Activated effector memory CD4-positive, alpha-beta T cell treated with Interleukin-2 at 50 U/mL for 16 hours (primary cell): ENCODE measurements at places on chromosomes 2 and 18.

- DNase-seq = no peak
These were observed 315.3 kb downstream of the CLIP4 start for GRCh38 chr2:29430382-29431112.

DNA sequence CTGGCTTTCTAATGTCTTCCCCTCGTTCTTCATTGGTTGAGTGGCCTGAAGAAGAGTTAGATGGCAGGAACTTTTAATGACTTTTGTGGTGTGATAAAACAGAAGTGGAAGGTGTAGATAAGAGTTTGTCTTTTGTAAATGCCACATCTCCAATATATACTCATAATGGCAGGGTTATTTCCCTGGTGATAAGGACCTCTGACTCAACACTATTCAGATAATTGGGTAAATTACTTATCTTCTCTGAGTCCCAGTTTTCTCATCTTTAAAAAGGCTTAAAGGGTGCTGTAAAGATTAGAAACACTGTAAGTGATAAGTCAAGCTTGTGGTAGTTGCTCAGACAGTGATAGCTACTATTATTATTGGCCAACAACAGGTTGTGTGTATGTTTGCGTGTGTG, 9.5 kb downstream of the KLHL14 start:
- no peak for DNase-seq

DNA sequence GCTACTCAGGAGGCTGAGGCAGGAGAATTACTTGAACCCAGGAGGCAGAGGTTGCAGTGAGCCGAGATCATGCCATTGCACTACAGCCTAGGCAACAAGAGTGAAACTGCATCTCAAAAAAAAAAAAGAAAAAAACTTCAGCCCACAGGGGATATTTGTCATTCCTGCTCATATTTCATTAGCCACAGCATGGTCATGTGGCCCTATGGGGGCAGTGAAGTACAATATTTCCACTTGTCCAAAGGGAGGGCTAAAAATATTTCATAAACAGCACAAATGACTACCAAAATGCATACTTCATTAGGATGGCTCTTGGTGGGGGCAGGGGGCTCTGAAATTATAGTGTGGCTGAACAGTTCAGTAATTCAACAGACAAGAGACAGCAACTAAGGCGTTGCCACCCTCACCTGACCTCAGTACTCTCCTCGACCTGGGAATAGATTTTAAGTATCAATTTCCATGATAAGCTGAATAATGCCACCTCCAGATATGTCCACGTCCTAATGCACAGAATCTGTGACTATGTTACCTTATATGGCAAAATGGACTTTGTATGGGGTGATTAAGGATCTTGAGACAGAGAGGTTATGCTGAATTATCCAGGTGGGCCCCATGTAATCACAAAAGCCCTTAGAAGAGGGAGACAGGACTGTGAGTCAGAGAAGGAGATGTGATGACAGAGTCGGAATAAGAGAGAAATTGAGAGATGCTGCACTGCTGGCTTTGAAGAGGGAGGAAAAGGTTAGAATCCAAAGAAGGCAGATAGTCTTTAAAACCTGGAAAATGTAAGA, 158.2 kb upstream of the CRIM1 start:
- DNase-seq = no peak

- DNase-seq = no peak
These were observed 178.7 kb downstream of the SRBD1 start for GRCh38 chr2:45432406-45432805.

DNA sequence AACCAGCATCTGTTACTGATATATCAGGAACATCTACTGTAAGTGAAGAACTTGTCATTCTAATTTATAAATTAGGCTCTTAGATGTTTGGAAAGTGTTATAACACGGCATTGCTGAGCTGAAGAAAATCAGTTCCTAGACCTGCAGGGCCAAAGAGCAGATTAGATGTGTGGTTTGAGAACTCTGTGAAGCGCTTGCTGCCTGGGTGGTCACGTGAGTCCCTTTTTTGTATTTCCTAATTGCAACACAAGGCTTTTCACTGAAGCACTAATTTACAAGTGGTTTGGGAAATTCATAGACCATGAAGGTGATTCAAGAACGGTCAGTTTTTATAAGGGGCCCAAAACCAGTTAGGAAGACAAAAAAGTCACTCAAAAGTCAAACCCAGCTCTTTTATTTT, 106.9 kb upstream of the SP3 start:
- DNase-seq = no peak

GRCh38 chr18:49362431-49362830, 98.0 kb downstream of the DYM start:
- no peak for DNase-seq

DNA sequence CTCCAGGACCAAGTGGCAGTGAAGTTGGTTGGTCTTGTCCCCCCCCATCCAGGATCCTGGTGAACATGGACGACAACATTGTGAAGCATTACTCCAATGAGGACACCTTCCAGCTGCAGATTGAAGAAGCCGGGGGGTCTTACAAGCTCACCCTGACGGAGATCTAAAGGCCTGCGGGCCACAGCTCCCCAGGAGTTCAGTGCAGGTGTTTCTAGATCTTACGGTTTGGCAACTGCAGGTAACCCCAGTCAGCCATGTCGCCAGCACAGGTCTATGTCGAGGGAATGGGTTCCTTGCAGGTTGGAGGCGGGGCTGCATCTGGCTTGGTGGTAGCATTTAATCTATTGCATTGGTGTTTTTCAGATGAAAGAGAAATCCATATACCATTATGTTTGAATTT, 42.8 kb upstream of the KLF11 start:
- no peak for DNase-seq

DNA sequence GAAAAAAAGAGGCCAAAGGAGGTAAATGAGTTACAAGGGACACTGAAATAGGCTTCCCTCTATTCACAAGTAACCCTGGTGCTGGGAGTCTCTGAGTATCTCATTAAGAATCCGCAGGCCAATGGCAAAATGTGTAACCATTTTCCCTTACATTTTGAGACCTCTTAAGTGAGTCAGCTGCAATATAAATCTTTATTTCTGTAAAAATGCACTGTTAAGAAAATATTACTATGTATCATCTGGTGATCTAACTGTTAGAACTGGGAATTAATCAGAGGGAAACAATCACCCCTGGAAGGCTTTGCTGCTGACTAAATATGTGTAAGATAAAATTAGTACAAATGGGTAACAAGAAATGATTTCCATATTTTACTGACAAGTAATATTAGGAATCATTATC, 483.1 kb upstream of the CHST9 start:
- DNase-seq = no peak

DNA sequence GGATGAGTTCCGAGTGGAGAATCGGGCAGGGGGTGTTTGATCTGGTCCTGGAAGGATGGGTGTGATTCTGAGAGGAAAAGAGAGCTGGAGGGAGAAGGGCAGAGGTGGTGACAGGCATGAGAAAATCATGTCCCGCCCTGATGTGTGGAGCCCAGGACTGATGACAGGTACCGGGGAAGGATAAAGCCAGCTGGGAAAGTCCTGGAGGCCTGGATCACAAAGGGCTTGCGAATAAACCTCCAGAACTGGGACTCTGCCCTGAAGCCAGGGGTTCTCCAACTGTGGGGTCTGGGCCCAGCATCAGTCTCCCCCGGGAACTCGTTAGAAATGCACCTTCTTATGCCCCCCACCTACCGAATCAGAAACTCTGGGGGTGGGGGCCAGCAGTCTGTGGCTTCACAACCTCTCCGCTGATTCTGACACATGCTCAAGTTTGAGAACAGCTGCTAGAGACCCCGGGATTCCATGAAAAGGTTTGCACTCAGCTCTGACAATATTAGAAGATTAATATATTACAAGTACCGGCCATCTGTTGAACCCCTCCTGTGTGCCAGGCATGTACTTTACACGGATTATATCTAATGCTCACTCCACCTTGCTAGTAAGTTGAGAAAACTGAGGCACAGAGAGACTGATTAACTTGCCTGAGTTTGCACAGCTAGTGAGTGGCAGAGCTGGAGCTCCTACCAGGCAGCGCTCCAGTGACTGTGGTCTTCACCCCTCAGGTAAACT, 8.0 kb downstream of the TNFRSF11A start:
- DNase-seq = no peak

DNA sequence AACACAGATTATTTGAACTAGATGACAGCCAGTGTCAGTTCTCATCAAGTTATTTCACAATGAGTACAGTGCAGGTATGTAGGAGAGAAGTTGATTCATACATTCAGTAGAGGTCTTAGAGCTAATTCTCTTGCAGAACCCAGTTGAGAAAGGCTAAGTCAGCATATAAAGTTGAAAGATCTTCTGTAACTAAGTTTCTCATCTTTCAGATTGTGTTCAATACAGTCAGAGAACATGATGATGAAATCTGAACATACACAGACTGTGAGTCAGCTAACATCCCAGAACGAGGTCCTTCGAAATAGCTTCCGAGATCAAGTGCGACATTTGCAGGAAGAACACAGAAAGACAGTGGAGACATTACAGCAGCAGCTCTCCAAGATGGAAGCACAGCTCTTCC, 41.9 kb upstream of the LIMS1 start:
- no peak for DNase-seq

GRCh38 chr2:137924019-137924418, 40.3 kb upstream of the HNMT start:
- DNase-seq = no peak

DNA sequence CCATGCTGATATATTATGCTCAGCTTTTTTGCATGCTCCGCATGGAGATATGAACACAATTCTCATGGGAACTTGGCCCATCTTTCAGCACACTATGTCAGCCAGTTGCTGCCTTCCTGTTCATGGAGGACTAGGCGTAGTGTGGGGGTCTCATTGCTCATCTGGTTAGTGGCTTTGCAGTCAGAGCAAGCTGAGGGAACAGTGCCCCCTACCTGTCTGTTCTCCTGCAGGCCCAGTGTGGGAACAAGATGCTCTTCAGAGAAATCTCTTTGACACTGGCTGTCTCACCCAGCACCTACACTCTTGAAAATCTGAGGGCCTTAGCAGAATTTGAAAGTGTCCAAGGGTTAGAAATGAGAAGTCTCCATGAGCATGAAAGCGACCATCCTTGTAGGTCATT, 47.1 kb downstream of the SPTBN1 start:
- DNase-seq = no peak

GRCh38 chr2:72128843-72129227, 18.8 kb downstream of the CYP26B1 start:
- no peak for DNase-seq

DNA sequence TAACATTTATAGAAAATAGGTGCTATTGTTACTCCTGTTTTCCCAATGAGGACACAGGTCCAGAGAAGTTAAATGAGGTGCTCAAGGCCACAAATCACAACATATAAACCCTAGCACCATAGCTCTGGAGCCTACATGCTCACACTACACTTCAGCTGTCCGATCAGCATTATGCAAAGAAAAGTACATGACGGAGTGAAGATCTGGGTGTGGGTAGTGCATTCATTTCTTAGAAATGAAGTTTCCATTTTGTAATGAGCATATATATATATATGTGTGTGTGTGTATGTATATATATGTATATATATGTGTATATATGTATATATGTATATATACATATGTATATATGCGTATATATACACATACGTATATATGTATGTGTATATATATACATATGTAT, 30.2 kb upstream of the MRPL19 start:
- DNase-seq = no peak

- DNase-seq = no peak
These were observed 109.4 kb downstream of the CALCRL start for GRCh38 chr2:187338679-187339121.

- DNase-seq = no peak
These were observed 113.7 kb downstream of the XRCC5 start for GRCh38 chr2:216222650-216223352.

DNA sequence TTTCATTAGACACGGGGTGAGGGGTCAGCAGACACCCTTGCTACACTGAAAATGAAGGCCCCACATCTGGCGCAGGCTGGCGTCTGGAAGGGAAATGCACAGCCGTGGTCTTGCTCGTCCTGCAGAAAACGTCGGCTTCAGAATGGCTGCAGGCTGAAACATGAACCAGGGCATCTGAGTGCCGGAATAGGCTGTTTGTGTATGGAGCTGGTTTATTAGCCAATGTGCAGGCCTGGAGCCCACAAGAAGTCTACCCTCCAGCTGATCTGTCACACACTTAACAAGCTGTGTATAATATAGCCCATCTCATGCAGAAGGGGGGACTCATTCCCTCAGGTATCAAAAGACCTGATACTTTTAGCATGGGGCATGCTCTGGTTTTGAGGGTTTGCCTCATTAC, 153.4 kb upstream of the SOX11 start:
- DNase-seq = no peak

GRCh38 chr2:236525411-236525997, 44.1 kb upstream of the ACKR3 start:
- DNase-seq = no peak

DNA sequence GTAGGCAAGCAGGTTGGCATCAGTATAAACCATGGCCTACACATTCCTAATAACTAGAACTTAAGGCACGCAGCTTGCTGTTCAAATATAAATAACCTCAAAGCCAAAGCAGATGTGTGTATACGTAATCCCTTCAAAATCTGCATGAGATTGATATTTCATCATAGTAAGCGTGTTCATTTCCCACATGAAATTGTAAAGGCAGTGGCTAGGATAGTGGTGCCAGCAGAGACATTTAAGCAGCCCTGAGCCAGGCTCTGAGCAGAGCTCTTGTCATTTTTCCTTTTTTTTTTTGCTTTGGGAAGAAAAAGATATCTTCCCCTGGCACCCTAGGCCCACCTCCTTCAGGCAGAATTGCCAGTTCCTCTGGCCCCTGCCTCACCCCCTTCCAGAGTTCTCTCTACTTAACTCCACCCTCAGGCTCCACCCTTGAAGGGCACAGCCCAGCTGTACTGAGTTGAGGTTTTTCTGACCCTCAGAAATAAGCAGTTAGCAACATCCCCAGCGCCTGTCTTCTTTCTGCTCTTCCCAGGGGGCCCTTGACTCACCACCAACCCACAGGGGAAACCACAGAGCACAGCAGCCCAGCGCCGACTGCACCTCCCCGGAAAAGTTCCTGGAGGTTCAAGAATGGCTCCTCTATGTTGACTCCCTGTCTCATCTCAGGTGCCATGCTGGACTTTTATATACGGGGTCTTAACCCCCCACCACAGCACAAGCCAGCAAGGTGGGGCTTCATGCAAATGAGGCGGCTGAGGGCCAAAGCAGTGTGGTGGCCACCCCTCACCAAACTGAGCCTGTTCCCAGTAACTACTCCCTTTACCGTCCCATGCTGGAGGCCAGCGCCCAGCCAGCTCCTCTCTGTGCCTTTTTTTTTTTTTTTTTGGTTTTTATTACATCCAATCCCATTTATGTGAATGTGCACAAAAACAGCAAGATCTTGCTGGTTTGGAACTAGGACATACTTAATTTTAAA, 84.7 kb downstream of the EHD3 start:
- peak; percentile 8 for DNase-seq

DNA sequence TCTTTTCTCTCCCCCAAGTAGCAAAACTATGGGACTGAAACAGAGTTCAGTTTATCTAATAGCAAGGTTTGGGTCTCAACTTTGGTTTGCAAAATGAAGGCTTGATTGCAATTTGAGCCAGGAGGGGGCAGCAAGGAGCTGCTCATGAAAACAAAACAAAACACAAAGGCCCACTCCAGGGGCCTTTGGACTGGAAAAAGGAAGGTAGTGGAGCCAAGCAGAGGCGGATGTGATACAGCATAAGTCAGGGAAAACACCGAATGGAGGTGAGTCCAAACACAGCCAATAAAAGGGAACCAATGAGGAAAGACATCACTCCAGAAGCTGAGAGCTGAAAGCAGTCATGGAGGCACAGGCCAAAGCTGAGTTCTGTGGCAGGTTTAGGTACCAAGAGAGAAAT, 799.7 kb upstream of the ACVR2A start:
- peak; percentile 7 for DNase-seq

GRCh38 chr2:200081811-200082210, 126.4 kb downstream of the MAIP1 start:
- DNase-seq = no peak

GRCh38 chr18:61955644-61956043, 62.8 kb upstream of the RNF152 start:
- DNase-seq = no peak

- DNase-seq = no peak
These were observed 62.9 kb downstream of the EFR3B start for GRCh38 chr2:25104736-25105135.
